ENCODE measurements at places on chromosomes 7 and 10.
A peak's percentile ranks its signal among the peaks of the same experiment; 100 is the strongest.

GRCh38 chr7:5681979-5682546, 99.4 kb downstream of the RNF216 start:
- DNase-seq = peak; percentile 18

- no peak for DNase-seq
Measured at GRCh38 chr10:11050301-11051287, 32.9 kb downstream of the CELF2 start.

GRCh38 chr10:97597778-97598177, 8.3 kb downstream of the C10orf62 start:
- DNase-seq = no peak

DNA sequence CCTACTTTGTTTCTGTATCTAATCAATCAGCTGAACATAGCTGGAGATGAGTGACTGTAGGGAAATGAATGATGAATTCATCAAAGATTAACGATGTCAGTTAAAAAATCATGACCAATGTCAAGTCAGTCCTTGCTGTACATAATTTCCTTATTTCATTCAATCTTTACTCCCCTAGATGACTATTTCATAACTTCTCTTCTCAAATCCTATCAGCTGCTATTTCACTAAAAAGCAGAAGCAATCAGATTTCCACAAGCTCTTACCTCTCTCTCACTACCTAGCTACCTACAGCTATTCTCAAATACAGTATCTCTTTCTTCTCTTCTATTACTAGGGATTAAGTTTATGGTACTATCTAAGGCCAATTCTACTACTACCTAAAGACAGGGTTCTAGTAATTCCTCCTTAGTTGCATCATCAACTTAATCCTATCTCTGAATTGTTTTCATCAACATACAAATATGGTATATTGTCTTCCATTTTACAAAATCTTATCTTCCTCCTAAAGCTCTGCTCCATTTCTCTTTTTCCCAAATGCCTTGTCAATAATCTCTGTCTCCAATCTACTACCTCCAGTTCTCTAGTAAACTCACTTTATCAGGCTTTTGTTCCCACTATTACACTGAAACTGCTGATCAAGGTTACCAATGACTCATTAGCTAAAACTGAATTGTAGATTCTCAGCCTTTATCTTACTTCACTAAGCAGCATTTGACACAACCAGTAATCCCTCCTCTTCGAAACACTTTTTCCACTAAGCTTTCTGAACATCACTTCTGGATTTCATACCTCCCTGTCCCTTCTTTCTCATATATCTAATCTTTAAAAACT, 28.4 kb downstream of the JMJD1C start:
- no peak for DNase-seq

GRCh38 chr10:125104559-125104958, 55.8 kb downstream of the CTBP2 start:
- no peak for DNase-seq

DNA sequence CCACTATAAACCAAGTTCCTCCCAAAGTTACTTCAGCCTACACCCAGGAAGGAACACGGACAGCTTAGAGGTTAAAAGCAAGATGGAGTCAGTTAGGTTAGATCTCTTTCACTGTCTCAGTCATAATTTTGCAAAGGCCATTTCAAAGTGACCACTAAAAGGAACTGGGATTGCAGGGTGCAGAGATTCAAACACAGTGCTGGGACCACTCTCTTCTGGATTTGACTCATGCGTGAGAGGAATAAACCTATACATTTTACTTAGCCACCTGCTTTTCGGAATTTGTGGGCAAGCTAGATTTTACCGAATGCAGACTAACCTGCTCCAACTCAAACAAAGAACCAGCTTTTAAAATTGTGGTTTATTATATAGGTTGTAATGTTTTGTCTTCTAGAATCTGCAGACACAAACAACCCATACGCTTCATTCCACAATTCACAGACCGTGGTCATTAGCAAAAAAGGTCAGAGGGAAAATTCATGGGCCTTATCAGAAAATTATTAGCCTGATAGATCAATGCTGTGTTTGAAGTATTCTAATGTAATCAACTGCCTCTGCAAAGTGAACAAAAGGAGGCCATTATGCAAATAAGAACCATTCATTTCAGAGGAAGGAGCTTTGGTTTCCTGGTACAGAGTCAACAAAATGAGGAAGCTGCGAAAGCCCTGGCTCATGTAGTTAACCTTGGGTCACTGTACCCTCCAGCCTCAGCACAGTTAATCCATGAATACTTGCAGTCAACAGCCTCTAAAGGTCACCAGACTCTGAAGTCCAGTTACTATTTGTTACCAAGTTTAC, 342.7 kb upstream of the KLF6 start:
- DNase-seq = peak; percentile 28

- no peak for DNase-seq
Measured at GRCh38 chr10:88820748-88821401, 18.3 kb downstream of the LIPM start.

GRCh38 chr7:21146642-21147423, 281.1 kb upstream of the SP4 start:
- no peak for DNase-seq

GRCh38 chr7:44994877-44995554, 5.0 kb upstream of the CCM2 start:
- peak; percentile 45 for DNase-seq

GRCh38 chr7:102467581-102468477, 3.0 kb downstream of the LRWD1 start:
- no peak for DNase-seq

DNA sequence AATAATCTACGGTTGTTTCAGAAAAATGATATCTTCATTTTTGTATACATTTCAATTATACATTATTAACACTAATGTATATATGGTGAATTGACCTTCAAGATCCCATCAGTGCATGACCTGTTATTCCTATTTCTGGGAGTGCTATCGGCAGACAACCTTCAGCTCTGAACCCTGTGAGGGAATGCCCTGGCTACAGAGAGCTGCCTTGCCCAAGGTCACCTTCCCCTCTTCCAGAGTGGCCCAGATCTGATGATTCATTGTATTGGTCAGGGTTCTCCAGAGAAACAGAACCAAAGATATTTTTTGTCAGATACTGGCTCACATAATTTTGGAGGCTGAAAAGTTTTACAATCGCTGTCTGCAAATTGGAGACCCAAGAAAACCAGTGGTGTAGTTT, 235.5 kb downstream of the ZNF92 start:
- no peak for DNase-seq

DNA sequence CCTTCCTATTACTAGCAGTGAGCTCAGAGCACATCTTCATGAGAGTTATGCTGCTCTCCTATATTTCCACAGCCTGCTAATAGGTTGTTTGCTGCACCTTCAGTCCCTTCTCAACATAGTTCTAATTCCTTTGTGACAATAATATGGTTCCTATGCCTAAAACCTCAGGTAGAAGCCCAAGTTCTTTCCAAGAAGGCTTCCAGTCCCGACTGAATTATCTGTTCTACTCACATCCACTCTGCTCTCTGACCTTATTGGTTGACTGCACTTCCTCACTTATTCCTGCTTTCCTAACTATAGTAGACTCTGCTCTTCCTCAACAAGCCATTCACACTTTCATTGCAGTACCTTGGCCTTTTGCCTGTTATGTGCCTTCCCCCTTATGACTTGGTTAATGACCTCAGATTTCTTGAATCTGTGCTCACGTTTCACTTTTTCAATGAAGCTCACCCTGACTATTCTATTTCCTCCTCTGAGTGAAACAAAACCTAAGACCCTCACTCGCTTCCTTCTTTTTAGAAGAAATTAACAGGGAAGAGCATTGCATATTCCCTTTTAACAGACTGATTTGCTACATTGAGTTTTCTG, 132.7 kb downstream of the MDFIC start:
- DNase-seq = no peak

- DNase-seq = no peak
Measured at GRCh38 chr10:50625649-50626132, 1.9 kb upstream of the SGMS1 start.

- DNase-seq = no peak
Measured at GRCh38 chr10:81026591-81026990, 488.9 kb downstream of the SH2D4B start.

DNA sequence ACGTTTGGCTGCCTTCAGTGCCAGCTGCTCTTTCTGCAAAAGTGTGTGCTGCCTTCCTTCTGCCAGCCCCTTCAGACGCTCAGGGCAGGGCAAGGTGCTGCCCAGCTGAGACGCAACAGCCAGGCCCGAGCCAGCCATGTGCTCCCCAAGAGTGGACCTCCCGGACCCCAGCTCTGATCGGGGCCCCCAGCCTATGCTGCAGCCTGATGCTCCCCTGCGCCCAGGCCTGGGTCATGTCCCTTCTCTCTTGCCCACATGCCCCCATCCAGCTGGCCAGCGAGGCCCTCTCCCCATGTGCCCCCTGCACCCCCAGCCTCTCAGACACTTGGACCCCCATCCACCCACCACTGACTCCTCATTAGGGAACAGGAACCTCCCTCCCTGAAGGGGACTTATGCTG, 17.8 kb downstream of the WDR86 start:
- no peak for DNase-seq

DNA sequence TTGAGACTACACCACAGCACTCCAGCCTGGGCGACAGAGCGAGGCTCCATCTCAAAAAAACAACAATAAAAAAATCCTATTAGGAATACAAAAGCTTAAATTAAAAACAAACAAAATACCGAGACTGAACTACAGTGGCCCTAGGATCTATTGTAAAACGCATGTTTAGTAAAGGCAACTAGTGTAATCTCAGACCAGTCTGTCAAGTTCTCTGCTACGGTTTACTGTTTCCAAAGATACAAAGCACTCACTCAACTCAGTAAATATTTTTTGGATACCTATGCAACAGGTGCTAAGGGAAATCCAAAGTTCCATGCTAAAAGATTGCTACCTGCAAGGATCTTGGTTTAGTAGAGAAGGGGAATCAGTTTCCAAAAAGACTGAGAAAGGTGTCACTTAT, 3.4 kb upstream of the MIOS start:
- no peak for DNase-seq

GRCh38 chr7:118059209-118059608, 124.8 kb upstream of the LSM8 start:
- no peak for DNase-seq

DNA sequence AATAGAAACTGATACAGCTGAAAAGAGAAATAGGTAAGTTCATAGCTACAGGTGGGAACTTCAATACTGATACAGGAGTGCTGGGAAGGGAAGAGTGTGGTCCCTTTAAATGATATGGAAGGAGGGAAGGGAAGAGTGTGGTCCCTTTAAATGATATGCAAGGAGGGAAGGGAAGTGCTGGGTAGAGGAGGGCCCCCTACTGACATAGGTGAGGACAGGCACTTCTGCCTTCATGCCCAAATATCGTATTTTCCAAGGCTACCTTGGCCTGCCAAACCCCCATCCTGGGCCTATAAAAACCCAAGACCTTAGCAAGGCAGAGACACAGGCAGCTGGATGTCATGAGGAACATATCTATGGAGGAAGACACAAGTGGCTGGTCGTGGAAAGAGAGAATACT, 92.3 kb downstream of the MAGI2 start:
- no peak for DNase-seq

DNA sequence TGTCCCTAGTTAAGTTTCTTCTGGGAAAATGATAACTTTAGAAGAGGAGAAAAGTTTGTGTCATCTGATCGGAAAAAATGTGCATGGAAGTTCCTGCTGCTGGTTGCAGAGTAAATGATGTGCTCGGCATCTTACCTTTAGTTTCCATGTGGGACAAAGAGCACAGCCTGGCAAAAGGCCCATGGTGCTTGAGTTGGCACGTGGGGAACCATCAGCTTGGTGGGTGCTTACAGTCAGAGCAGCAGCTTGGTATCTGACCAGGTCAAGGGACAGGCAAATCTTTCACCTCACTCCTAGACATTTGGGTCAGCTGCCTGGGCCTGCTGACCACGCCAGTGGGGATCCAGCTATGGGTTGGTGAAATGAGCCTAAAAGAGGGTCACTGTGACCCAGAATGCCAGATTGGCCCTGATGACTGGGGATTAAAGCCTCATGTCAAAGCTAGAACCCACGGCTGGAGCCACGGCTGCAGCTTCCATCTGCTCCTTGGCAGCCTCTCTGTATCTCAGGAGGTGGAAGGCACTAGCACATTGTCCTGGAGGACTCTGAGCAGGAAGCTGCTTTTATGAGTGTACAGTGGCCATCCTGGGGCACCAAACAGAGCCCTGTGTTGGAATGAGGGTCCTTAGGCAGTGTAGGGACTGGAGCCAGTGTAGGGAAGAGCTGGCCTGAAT, 24.7 kb downstream of the VWC2 start:
- DNase-seq = no peak

- DNase-seq = peak; percentile 82
Measured at GRCh38 chr7:131654668-131655326, 98.4 kb upstream of the PODXL start.

DNA sequence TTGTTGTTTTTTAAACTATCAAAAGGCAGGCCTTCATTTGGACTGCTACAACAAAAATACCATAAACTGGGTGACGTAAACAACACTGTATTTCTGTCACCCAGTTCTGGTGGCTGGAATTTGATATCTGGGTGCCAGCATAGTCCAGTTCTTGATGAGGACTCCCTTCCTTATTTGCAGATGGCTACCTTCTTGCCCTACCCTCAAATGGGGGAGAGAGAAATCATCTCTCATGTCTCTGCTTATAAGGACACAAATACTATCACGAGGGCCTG, 25.2 kb downstream of the ACTA2 start:
- DNase-seq = no peak

DNA sequence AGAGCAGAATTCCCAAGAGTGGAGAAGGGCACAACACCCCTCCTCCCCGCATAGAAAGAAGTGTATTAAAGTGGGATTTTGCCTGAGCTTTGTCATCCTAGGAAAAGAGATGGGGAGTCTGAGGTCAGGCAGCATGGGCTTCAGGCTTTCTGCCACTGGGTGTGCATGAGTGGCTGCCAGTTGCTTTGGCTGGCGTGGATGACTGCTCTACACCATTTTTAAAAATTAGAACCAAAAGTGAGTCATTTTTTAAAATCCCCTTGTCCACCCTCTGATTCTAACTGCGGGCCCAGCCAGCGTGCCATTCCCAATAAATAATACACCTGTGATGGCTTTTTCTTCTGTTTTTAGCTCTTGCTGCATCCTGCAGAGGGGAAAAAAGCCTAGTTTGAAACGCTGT, 13.4 kb downstream of the SLC29A3 start:
- DNase-seq = no peak

- DNase-seq = no peak
Measured at GRCh38 chr10:16741540-16741939, 75.7 kb downstream of the RSU1 start.

GRCh38 chr10:118581340-118581739, 14.1 kb downstream of the PRLHR start:
- no peak for DNase-seq

GRCh38 chr7:25858525-25859411, 293.2 kb upstream of the NFE2L3 start:
- DNase-seq = no peak

DNA sequence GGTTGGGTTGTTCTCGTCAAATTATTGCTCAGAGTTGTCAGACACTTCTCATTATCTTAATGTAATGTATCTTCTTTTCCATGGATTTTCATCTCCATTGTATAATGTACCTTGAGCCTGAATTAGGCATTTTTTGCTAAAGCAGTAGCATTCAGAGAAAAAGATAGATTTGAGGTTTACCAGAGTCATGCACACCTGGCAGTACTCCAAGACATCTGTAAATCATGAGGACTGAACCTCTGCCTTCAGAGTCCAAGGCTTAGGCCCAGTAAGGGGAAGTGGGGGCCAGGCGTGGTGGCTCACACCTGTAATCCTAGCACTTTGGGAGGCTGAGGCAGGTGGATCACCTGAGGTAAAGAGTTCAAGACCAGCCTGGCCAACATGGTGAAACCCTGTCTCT, 624.3 kb upstream of the MBL2 start:
- DNase-seq = no peak
